Heart left ventricle (tissue), 16 donors: ENCODE measurements at places on chromosomes 7 and 10.

- no peak for DNase-seq
Measured at GRCh38 chr7:111268941-111269340, 178.0 kb downstream of the LRRN3 start.

DNA sequence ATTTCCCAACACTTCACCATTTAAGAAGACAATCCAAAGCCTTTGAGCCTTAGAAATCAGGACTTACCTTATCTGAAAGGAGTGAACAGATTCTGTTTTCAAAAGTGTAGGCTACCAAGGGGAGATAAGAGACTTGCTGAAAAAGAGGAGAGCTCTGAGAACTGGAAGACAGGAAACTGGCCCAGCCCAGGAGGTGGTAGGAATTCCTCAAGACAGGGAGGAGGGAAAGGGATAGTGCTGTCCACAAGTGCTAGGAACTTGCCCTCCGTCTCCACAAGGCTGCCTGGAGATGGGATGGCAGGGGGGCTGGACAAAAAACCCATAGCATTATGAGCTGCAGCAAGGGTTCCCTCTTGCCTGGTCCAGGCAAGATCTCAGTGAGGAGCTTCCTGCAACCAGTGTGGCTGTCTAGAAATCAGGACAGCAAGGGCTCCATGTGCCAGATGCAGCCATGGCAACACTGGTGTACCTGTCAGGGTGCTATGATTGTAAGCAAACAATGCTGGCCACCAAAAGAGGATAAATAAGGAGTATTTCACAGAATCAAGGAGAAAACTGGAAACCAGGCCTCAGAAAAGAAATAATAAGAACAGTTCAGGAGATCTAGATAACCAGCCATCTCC, 22.7 kb upstream of the FRMD4A start:
- DNase-seq = no peak

- DNase-seq = no peak
Measured at GRCh38 chr10:118694848-118695247, 59.9 kb downstream of the CACUL1 start.

GRCh38 chr10:9643782-9644181, 1373.9 kb upstream of the CELF2 start:
- no peak for DNase-seq

DNA sequence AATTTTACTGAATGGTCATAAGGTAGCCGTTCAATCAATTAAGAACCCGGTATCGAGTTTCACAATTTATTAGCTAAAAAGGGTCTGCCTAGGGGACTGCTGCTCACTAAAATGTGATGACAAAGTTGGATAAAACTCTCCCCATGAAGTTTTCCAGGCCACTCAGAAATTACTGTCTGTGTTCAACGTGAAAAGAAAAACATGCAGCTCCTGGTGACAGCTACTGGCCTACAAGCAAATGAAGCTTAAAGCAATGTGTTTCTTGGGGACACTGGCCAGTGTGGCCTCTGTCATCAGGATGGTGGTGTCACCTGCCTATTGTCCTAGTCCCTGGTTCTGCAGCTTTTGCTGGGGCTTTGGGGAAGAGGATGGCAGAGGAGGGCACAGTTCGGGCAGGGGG, 222.6 kb downstream of the WDR11 start:
- DNase-seq = no peak

DNA sequence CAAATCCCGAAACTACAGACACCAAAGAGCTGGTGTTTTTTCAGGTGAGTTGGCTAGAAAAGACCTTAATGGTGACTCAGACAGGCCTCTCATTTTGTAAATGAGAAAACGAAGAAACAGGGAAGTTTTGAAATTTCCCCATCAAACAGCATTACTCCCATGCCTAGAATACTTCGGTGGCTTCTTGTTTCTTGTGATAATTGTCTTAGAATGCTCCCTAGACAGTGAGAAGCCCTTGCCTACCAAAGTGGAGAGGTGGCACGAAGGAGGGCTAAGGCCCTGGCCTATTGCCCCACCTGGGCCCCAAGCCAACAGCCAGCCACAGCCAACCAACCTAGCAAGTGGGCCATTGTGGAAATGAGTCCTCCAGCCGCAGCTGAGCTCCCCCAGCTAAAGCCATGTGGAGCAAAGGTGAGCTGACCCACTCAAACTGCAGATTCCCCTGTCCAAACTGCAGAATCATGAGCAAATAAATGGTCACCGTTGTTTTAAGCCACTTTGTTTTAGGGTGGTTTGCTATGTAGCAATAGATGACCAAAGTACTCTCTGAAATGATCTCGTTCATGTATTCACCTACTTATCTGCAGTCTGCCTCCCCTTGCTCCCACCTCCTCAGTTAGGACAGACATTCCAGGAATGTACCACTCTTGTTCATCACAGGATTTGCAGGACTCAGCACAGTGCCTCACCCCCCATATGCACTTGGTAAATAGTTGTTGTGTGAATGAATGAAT, 97.7 kb upstream of the FGFR2 start:
- no peak for DNase-seq

- no peak for DNase-seq
Measured at GRCh38 chr7:101154693-101155102, 422 bp downstream of the AP1S1 start.

GRCh38 chr7:142954680-142955268, 7.4 kb downstream of the KEL start:
- DNase-seq = no peak

GRCh38 chr10:83908506-83908905, 230.8 kb upstream of the GHITM start:
- DNase-seq = no peak

DNA sequence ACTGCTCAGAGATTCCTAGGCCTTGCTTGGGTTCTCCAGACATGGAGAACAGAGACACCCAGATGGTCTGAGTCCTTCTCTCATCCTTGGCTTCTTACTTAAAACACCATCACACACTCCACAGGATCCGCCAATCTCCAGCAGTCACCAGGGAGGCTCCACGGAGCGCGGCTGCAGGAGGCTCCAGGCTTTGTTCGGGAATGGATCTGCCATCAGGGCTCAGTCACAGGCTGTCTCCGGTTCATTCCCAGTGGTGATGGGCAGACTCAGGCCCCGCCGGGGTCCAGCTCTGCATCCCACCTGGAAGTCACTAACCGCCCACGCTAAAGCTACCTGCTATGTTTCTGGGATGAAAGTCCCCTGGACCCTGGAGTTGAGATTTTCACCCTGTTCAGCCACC, 312.9 kb downstream of the TCERG1L start:
- no peak for DNase-seq

- no peak for DNase-seq
Measured at GRCh38 chr10:91190876-91191583, 29.4 kb upstream of the PCGF5 start.

DNA sequence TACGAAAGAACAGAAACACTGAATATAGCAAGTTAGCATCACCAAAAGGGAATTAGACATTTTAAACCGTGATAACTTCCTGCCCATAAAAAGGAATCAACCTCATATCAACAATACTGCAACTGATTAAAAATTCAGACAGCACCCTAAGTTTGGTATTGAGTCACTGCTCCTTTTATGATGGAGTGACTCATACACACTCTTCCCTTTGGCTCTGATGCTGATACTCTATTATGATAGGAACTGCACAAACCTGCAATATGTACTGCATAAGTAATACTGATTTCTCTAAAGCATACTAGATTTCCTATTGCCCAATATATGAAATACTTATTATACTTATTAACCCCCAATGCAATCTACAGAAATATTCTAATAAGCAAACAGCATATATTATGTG, 118.7 kb downstream of the PARD3 start:
- no peak for DNase-seq

- no peak for DNase-seq
Measured at GRCh38 chr7:80187279-80187678, 52.6 kb downstream of the GNAI1 start.

DNA sequence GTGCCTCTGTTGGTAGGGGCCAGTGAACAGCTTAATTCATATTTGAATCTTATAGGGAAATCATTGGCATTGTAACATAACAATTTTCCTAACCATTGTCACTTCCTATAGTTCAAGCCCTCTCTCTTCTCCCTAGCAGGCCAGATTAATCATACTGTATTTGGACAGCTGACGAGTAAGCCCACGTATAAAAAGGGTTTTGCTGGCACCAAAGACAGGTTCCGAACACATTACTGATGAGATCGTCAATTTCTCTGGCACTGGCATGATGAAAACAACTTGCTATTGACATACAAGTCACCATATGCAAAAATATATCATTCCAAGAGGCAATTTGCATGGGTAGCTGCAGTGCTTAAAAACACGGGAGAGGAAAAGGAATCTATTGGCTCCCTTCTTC, 891.1 kb upstream of the AUTS2 start:
- DNase-seq = no peak

- DNase-seq = no peak
Measured at GRCh38 chr10:97904018-97904381, 54.4 kb downstream of the GOLGA7B start.

GRCh38 chr7:44621034-44621749, 14.8 kb downstream of the OGDH start:
- DNase-seq = peak; percentile 68

DNA sequence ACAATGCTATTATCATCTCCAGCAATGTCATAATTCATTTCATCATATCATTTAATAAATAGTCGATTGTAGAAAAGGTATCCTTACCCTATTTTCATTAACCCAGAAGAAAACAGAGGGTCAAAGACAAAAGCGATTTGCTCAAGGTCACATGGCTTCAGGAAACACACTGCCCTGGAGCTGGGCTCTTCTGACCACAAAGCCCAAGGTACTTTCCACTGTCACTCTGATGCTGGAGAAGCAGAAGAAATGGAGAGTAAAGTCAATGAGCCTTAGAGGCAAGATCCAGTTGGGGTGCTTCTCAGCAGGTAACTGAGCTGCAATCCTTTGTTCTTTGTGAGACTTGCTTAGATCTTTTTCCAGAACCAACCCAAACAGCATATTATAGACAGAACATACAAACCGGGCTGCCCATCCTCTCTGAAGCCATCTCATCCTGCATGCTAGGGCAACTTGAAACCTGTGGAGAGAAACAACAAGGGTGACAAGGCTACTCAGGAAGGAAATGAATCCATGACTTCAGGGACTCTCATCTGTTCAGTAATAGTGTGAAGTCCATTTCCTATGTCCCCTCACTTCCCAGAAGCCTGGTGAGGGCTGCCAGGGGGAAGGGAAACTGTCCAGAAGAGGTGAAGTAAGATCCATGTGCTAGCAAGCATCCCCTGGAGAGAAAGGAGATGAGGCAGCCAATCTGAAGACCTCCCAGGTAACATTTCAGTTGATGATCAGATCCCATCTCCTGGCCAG, 148.6 kb upstream of the SVIL start:
- no peak for DNase-seq

GRCh38 chr7:15245831-15246230, 316.0 kb downstream of the AGMO start:
- DNase-seq = no peak

- DNase-seq = peak; percentile 69
Measured at GRCh38 chr10:44198780-44199097, 186.2 kb downstream of the CXCL12 start.

DNA sequence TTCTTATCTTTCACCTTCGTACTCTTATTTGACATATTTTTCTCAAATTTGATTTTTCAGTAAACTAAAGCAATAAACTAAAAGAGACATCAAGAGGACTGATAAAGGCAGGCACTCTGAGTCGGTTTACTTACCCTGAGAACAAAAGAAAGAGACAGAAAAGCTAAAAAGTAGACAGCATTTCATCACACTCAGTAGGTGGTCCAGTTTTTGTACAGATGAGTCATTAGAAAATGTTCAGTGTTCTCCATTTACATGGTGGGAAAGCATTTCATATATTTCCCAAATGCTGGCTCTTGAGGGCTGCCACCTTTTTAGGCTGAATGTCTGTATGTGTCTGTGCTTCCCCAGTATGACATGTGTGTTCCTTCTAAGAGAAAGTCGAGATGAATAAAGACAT, 52.7 kb downstream of the NHLRC2 start:
- DNase-seq = no peak

- DNase-seq = no peak
Measured at GRCh38 chr10:95236068-95236903, 42.2 kb downstream of the ACSM6 start.

DNA sequence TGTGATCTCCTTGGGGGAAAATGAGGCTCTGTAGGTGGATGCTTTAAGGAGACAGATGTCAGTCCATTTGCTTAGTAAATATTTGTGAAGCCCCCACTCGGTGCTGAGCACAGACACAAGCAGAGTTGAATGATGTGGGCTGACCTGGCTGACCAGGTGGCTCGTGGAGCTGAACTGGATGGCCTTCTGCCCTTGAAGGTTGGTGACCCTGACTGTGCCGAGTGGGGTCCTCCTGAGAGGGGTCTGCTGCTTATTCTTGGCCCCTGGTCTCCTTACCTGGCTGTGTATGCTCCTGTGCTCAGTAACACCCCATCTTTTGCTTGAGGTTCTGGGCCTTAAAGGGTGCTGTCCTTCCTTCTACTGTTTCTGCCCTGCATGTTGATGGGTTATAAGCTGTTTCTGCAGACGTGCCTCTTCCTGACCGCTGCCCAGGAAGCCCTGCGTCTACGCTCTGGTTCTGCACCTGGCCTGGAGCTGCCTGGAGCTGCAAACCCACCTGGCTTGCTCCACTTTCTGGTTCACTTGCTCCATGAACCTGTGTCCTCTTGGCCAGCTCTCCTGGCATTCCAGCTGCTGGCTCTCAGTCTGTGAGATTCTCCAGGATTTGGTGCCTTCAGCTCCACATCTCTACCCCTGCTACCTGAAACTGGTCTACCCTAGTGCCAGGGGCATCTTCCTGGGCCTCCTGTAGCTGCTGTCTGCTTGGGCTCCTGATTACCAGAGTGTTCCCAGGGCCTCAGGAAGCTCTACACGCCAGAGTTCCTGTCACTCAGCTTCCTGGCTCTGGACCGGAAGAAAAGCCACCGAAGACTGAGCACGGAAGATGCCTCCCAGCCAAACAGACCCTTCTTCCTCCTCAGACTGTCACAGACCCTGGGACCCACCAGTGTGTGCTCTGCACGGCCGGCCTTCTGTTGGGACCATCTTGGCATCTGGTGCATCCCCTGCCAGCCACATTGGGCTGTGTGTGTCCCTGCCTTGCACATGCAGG, 76.5 kb downstream of the ADCY1 start:
- DNase-seq = no peak

DNA sequence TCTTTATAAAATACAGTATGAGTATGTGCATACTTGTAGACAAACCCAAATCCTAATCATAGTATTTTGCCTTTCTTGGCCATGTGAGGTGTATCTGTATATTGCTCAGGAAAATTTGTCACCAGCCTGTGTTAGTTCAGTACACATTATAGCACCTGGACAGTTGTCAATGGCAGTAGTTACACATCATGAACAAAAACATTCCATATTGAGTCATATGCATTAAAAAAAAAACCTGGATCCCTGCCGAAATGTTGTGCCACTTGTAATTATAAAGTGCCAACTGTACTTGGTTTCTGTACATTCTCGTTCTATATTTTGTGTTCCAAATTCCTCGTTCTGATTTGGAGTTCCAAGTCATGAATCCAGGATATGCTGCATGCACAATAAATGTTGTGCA, 410.4 kb downstream of the INHBA start:
- no peak for DNase-seq

- no peak for DNase-seq
Measured at GRCh38 chr10:46285300-46285699, 1.5 kb upstream of the ANTXRL start.

- DNase-seq = no peak
Measured at GRCh38 chr10:102113956-102114857, 6.0 kb downstream of the LDB1 start.

GRCh38 chr10:934746-935406, 3.4 kb upstream of the LARP4B start:
- no peak for DNase-seq
